Omental fat pad (tissue), 4 donors: ENCODE measurements at places on chromosomes 12 and 14. TPM values are rescaled to one million over a fixed set of nuclear protein-coding genes. Genes with fewer than 3 reads are reported as not detected.

The PRR4 gene
- total RNA-seq, result 1.9 TPM

DNA sequence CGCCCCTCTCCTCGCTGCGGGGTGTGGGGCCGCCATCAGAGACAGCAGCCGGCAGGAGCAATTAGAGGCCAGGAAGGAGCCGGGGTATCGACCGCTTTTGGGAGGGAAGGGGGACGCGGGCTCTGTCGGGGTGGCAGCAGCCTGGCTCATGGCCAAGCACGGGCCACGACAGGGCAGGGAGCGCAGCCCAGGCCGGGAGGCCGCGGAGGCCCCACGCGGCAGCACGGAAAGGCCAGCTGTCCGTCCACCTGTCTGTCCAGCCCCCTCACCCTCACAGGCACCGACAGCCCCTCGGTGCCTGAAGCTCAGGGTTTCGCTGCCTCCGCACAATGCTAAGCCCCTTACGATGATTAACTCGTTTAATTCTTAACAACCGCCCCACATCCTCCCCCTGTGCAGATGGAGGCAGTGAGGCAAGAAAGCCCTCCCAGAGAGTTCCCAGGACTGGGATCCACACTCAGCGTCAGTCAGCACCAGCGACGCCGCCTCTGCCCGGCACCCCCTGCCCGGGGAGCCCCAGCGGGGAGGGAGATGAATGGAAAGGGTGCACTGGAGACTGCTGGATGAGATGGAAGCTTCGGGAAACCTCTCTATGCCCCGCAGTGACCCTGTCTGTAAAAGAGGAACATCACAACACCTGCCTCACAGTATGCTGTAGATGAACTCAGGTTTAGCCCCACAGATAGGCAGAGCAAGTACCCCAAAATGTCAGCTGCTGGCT is 23.7 kb downstream of the NCOR2 start:
- no peak for DNase-seq

DNA sequence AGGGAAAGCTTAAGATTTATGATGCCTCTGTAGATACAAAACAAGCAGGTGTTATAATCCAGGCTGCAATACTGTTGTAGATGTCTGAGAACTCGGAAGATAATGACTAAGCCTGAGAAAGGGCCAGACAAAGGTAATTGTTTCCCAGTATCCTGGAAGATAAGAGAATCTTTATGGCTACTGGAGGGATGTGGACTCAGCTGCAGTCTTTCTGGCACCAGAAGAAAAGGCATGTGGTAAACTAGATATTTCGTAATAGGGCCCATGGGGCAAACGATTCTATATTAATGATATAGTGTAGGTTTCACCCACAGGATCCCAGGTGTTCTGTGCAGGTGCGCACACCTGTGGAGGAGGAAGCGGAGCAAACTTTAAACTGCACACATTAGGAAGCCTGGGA is 9.2 kb upstream of the APOLD1 start:
- DNase-seq, result no peak

DNA sequence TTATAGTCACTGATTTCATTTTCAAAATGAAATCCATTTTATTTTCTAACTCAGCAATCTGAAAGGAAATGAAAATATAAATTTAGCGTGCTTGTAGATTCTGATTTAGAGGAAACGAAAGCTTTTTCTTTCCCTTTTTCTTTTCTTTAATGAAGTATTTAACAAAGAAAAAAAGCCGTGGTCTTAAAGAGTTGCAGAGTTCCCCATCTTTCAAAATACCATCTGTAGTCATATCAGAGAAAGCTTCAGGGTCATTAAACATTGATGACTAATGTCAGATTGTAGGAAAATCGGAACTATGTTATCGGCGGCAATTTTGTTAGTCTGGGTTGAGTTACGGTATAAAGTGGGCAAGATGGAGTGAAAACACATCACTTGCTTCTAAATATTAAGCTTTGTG is 32.3 kb downstream of the DRAM1 start:
- no peak for DNase-seq

DNA sequence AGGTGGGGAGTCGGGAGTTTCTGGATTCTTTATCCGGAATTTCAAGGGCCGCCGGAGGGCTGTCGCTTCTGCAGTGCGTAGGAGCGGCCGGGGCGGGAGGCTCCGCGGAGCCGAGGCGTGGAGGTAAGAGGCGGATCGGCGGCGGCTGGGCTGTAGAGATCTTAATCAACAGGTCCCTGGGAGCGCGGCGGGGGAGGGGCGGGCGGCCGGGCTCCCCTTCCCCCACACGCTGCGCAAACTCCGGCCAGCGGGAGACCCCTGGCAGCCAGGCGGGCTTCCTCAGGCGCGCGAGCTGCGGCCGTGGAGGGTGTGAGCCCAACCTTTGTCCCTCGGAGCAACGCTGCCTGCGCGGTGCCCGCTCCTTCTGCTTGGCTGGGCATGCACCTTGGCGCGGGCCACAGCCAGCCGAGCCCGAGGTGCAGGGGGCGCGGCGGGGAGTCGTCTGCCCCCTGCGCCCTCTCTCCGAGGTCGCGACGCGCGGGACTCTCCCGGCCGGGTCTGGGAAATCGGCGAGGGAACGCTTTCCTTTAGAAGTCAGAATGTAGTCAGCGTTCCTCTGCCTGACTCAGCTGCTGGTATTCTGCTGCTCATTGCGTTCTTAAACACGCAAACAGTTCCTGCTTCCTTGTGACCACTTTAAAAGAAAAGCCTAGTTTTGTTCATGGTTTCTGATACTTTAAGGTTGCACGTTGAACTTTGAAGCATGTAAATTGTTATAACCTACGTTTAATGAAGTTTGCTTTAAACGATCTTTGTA is at the start of gene PALS1:
PALS1 (plus strand) TSS at position 25 of the 757 bp plus-strand sequence. CDS start 37,736 bp downstream, outside the sequence.
- DNase-seq, result no peak

GRCh38 chr12:55929306-55929791 is 1.6 kb upstream of the DGKA start:
- DNase-seq, result no peak

The PTPN21 gene
- 15.3 TPM for total RNA-seq

GRCh38 chr12:59164991-59165718 is 244.9 kb upstream of the LRIG3 start:
- DNase-seq, result no peak

DNA sequence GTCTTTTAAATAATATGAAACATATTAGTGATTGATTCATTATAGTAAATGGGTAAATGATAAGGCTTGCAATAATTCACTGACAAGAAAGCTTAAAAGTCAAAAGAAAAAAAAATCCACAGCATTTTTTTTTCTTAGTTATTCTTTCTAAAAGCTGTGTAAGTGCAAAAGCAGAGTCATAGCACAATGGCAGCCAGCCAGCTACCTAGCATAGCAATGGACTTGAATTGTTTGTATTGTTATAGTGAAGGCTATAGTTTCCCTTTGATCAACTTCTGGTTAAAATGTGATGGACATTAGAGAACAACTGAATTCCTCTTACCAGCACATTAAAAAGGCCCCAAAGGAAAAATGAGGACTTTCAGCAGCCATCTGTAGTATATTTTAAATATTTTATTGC is 232.1 kb downstream of the NAV3 start:
- no peak for DNase-seq

DNA sequence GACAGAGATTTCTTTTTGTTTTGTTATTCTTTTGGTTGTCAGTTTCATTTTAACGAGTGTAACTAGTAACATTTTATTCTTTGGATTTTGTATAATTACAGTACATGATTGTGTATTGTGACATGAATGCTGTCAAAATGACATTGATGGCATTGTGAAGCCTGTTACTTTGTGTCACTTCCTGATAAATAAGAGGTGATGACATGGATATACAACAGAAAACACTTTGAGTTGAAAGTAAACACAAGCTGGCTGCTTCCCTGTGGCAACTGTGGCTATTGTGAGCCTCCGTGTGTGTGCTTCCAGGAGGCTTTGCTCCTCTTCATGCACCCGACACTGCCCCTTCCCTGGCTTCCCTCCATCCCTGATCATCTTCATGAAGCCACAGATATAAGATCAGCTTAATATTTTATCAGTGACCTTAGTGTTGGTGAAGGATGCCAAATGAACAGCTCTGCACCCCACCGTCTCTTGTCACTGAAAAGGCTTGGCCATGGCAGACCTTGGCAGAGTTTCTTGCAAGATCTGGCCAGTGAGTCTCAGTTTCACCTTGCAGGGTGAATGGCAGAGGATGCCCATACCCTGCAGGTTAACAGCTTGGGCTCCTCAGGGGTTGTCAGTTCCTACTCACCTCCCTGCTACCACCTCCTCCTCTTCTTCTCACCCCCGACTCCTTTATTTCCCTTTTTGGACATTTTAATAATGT is 191.9 kb downstream of the EPS8 start:
- DNase-seq, result no peak

The PTMS gene
- 143 TPM for total RNA-seq

DNA sequence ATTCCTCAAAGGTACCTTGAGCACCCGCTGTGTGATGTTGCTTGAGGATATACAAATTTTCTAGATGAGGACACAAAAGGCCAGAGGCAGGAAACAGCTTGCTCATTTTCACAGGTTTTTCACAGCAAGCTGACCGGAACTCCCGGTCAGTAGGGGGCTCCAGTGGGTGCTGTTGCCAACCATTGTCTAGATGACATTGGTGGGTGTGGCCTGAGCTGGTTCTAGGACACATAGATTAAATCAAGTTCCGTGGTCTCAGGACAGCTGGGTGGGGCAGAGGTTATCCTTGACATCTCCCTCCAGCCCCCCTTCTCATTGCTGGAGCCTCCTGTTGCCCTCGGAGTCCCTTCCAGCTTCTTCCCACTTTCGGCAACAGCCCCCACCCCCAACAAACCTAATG is 153.6 kb upstream of the FKBP4 start:
- no peak for DNase-seq

The KLHL33 gene
- total RNA-seq, result 0.12 TPM

The DCP1B gene
- 7.9 TPM for total RNA-seq

- no peak for DNase-seq
Measured at GRCh38 chr12:823028-823698, 70.8 kb downstream of the WNK1 start.

DNA sequence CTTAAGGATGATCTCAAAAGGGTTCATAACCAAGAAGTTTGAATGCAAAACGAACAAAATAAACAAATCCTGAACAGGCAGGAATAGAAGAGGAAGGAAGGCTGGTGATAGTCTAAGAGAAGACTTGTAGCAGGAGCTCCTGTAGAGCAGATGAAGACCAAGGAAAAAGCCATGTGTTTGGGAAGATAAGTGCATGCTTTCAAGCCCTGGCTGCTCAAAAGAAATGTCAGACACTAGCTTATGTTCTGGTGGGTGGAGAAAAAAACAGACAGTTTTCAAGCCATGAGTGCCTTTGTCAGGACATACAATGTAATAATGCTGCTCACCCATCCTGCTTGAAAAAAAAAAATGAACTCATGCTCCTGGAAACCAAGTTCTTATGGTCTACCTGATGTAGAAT is 27.4 kb downstream of the TAOK3 start:
- no peak for DNase-seq

The POLE2 gene
- total RNA-seq, result 2.6 TPM

The TAS2R30 gene
- total RNA-seq, result 2.5 TPM

DNA sequence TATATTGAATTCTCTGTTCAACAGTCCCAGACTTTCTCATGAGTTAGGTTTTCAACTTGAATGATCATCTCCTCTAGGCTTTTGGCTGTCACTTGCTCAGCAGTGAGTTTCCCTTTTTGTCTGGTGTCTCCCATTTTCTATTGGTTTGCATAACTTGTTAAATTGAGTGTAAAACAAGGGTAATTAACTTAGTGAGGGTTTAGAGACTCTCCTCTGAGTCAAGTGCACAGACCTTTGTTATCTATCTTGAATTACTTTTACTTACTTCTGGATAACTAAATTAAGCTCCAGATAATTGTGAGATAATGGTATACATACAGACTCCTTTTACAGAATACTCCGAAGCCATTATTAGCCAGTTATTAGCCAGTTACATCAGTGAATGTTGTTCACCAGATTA is 22.0 kb downstream of the MLXIP start:
- DNase-seq, result no peak
